ENCODE measurements at places on chromosomes 3 and 15. TPM values are rescaled to one million over a fixed set of nuclear protein-coding genes. Genes with fewer than 3 reads are reported as not detected.

DNA sequence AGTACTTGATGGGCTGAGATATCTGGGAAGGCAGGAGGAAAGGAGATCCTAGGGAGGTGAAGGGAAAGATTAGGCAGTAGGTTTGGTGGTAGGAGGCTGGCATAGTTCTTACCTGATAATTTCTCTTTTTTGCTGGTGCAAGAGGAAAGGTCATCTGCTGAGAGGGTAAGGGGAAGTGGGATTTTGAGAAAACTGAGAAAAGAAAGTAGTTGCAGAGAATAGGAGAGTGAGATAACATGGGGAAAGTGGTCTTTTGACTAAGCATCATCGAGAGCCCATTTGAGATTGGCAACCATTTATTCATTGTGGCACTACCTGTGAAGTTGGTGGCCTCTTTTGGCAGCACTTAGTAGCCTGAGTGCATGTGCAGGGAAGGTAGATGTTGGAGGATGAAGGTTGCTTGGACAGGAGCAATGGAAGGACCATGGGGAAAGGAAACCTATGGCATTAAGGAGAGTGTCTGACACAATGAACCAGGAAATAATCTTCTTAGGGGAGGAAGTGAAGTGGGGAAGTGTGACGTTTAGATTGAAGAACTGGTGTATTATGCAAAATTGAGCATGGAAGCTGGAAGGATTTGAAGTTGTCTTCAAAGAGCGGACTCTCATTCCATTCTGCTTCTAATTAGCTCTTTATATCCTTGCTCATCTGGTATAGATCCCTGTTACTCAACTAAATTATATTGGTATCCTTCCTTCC, 21.9 kb upstream of the USP13 start:
- no peak for DNase-seq

Gene SYNPR
- not detected for total RNA-seq

DNA sequence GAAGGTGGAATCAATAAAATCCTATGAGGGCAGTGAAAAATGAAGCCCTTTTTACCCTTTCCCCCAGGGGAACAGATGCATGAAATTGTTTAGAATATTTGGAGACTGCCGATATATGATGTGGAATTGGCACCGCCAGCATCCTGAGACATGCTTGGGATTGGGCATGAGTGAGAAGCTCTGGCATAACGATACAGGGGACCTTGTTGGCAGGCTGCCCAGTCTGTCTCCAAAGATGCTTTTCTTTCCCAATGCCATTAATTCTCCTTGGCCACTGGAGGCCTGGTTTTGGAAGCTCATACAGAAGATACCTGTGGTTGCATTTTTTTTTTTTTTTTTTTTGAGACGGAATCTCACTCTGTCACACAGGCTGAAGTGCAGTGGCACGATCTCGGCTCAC, 800.6 kb upstream of the LMCD1 start:
- no peak for DNase-seq

DNA sequence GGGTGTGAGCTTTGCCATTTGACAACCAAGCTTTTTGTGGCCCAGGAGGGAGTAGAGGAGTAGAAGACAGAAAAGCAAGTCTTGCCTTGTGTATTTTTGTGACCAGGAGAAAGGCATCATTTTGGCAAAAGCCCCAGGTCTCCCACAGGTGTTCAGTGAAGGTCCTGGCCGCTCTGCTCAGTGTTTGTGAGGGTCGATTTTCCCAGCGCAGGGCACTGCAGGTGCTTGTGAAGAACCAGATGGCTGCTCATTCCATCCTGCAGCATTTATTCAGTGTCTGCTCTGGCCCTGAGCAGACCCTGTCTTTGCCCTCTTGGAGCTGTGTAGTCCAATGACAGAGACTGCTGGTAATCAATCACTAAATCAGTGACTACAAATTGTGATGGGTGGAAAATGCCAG, 19.5 kb downstream of the TRAK1 start:
- DNase-seq = no peak

All from psoas muscle (tissue), 8 donors.